ENCODE measurements at places on chromosomes 4 and X.

DNA sequence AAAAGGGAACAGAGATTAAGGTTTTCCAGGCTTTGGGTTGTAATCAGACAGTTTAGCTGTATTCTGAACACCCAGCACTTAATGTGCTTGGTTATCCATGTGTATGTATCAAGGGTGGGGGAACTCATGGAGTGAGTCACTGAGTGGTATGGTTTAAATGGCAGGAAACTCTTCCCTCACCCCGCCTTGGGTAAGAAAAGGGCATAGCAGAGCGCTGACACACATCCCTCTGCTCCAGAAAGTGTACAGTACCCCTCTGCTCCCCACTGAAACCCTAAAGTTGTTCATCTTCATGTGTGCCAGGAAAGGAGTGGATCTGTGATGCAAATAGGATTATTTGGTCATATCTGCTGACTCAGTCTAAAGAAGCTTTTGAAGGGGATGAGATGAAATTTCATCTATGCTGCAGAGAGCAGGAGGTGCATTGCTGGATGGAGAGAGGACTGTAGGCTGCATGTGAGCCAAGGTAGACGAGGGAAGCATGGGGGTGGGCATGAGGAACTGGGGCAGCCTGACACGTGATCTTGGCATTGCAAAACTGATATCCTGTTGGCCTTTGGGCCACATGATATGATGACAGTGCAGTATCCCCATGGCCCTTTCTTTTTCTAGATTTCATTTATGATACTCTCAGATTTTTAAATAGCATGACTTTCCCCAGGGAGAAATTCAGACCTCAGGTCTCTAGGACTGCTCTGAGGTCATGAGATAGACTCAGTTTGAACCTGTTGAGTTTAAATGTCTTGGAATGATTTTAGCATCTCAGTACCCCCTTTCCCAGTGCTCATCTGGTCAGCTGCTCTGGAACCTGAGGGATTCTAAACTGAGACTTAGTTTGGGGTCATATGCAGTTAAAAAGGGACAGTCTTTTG is 84.8 kb downstream of the TMEM164 start:
- DNase-seq, result peak; percentile 83

DNA sequence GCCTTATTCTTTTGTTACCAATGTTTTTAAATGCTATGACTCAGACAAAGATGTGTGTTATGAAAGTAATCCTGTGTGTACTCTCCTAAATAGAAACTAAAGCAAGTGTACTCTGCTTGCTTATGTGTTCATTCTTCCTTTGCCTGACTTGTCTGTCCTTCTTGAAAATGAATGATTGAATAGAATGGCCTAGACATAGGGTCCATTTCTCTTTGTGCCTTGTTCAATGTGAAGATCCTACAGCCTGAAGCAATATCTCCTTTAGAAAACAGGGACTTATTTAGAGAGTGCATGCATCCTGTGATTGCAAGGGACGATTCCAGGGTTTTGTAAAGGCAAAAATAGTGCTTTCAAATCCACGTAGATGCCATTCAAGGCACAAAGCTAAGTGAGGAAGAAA is 343.6 kb upstream of the TACR3 start:
- no peak for DNase-seq

GRCh38 chr4:46249106-46249505 is 125.3 kb upstream of the GABRG1 start:
- no peak for DNase-seq

- no peak for DNase-seq
These were observed 38.7 kb downstream of the ADD1 start for GRCh38 chr4:2882341-2882740.

- DNase-seq, result no peak
These were observed 542.2 kb upstream of the EPHA5 start for GRCh38 chr4:66212489-66212888.

GRCh38 chrX:152819732-152820131 is 10.8 kb downstream of the CETN2 start:
- DNase-seq, result no peak

- no peak for DNase-seq
These were observed 171.9 kb upstream of the GALNT7 start for GRCh38 chr4:172996571-172997216.

GRCh38 chr4:100738196-100739165 is 220.7 kb upstream of the EMCN start:
- peak; percentile 3 for DNase-seq

DNA sequence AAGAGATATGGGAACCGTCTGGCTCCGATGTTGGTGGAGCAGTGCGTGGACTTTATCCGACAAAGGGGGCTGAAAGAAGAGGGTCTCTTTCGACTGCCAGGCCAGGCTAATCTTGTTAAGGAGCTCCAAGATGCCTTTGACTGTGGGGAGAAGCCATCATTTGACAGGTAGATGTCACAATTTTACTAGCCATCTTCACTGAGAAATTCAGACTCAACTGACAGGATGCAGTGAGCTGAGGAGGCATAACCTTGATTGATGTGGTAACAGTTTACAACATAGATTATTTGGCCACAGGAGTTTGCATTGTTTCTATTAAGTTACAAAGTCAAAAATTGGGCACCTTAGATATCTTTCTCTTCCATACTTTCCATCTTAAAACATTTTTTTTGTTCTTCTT is 417.7 kb downstream of the MAPK10 start:
- no peak for DNase-seq

- no peak for DNase-seq
These were observed 27.3 kb upstream of the XAGE2 start for GRCh38 chrX:52341493-52341892.

DNA sequence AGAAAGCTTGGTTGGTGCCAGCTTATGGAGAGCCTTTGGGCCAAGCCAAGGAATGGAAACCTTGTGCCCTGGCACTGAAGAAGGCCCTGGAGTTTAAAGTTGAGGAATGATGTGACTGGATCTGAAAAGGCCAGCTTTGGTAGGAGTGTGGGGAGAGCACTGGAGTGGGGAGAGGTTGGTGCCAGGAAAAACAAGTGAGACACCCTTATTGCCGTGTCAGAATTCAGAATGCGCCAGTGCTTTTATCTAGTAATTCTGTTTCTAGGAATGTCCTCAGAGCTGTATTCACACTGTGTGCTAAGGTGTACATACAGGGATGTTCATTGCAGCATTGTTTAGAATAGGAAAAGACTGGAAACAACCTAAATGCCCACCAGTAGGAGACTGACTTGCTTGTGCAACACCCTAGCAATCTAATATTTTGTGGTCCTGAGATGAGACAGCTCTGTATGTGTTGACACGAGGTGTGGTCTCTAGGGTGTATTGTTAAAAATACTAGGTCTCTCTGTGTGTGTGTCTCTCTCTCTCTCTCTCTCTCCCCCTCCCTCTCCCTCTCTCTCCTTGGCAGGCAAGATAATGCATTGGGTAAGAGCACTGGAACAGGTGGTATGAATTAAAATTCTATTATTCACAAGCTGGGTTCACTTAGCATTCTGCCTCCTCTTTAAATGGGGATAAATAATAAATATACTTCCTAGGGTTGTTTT is 107.8 kb downstream of the GATB start:
- DNase-seq, result no peak

- DNase-seq, result no peak
These were observed 53.9 kb downstream of the FAT4 start for GRCh38 chr4:125368671-125369081.

DNA sequence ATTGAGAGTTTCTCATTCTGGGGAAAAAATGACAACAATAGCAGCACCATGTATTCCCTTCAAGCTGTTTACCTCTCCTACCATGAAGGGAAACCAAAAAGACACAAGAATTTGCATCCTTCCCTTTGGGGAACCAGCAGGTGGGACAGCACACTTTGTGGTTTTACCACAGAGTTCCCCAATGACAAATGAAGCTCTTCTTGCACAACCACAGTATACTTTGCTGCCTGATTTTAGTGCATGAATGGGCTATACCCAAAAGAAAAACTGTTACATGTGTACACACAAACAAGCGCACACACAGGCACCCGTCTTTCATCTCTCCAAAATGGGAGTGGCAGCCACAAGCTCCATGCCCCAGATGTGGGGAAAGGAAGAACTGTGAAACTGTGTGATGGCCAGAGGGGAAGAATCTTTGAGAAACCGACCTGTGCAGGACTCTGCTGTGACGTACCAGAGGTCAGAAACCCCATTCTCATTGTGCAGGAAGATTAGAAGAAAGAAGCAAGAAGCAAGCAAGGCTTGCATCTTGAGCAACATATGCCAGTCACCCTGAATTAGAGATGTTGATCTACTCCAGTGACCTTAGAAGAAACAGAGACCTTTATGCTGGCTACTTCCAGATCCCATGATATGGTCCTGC is 2.7 kb upstream of the MAML3 start:
- DNase-seq, result peak; percentile 78

GRCh38 chr4:45638641-45639040 is 485.2 kb downstream of the GABRG1 start:
- DNase-seq, result no peak

DNA sequence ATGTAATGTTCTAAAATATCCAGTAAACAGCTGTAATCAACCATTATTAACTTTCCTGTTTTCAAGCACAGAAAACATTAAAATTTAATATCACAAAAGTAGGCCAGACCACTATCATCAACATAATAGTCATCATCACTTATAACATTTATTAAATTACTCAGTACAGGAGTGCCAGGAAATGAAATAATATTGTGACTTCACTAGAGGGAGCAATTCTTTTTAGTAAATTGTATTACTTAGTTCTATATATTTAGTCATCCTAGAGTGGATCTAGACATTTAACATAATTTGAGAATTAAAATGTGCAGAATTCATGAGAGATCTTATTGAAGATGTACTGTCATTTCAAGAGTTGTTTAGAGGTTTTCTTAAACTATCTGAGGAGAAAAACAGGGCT is 33.6 kb downstream of the PITX2 start:
- no peak for DNase-seq

DNA sequence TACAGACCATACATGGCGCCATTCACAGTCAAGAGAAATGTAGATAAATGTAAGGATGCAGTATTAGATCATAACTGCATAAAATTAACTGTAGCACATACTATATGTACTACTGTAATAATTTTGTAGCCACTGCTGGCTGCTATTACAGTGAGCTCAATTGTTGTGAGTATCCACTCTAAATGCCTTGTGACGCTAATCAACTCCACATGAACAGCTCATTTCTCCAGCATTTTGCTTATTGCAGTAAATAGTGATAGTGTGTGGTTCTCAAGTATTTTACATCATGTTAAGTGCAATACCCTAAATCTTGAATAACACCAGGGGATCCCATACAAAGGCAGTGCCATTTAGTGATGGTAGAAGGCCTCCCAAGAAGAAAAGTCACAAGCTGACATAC is 21.2 kb downstream of the FGFBP1 start:
- DNase-seq, result no peak

- no peak for DNase-seq
These were observed 67.0 kb downstream of the TNIP2 start for GRCh38 chr4:2689114-2689513.

DNA sequence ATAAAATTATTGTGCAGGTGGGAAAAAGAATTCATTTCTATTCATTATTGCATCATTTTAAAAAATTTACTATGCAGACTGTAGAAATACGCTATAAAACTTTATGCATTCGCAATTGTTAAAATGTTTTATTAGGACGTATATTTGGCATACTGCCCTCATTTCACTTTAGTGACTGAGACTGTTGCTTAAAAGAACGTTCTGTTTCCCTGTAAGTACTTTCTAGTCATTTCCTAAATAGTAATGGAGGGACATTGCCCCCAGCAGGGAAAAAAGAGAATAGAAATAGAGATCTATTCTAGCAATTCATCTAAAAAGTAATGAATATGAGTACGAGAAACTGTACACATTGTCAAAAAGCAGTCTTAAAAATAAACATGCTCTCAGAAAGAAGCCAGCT is 1295.8 kb upstream of the TENM3 start:
- peak; percentile 2 for DNase-seq

DNA sequence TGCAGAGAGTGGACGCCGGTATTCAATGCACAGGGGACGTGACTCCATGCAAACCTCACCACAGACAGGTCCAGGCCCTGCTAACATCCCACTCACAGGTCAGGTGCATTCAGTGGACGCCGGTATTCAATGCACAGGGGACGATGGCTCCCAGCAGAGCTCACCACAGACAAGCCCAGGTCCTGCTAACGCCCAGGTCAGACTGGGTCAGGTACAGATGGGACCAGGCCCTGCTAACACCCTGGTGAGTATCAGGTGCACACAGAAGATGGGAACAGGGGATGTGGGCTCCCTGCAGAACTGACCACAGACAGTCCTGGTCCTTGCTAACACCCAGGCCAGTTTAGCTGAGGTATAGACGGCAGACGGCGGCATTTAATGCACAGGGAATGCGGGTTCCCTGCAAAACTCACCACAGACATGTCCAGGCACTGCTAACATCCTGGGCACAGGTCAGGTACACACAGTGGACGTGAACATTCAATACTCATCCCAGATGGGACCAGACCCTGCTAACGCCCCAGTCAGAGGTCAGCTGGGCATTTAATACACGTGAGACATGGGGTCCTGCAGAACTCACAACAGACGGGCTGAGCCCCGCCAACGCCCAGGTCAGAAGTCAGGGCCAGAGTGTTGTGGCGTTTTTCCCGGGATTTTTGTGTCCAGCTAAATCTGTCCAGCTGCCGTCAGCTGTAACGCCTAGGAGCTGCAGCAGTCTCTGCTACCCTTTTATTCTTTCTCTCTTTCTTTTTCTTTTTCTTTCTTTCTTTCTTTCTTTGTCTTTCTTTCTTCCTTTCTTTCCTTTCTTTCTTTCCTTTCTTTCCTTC is 99.2 kb downstream of the SHOX start:
- DNase-seq, result no peak

GRCh38 chr4:184936071-184936470 is 82.2 kb upstream of the HELT start:
- DNase-seq, result no peak

DNA sequence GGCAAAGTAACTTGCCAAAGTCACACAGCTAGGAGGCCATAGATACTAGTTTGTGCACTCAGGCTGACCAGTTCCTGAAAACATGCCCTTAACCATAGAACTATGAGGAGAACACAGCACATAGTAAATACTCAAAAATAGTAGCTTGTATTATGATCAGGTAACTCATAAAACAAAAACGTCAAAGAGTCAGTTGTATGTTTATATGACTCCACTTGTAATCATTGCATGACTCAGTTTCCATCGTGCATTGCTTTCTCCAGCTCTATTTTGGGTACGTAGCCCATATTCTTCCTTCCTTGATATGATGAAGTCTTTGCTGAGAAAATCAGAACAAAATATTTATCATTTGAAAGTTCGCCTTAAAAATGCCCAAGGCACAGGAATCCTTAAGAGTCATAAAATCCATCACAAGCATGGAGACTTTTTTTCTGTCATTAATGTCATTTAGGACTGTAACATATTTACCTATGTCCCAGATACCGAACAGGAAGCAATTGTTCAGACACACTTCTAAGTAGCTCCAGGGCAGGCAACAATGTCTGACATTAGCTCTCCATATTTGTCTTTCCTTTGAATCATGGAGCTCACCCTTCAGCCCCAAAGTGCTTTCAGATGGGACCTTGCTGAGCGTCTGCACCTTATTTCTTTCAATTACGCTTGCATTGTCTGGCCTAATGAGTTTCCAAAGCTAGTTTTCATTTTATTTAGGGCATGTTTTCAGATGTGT is 11.2 kb upstream of the MID1 start:
- DNase-seq, result no peak

GRCh38 chr4:156497486-156497885 is 474.1 kb downstream of the PDGFC start:
- DNase-seq, result no peak

Measured in NB4 (cell line).